Activated CD4-positive, alpha-beta memory T cell treated with anti-CD3 and anti-CD28 coated beads, Interleukin-2, amount 10 ng/mL, durations not matched to agents 7 days and 5 days (primary cell): ENCODE measurements at places on chromosomes 4 and X.

DNA sequence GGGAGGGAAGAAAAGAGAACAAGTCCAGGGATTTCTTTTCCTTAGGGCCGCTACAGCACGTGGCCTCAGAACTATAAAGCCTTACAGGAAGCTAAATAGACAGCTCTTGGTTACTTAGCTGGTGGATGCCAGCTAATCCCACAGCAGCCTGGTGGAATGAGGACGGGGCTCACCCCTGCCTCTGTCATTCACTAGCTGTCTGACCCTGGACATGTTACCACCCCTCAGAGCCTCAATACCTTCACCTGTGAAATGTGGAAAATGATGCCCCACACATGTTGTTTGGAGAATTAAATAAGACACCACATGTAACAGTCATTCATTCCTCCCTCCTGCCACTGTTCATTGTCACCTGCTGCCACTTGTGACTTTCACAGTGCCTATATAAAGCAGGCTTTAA is 15.7 kb downstream of the CCKAR start:
- no peak for DNase-seq

- DNase-seq, result no peak
Observed at GRCh38 chr4:94577136-94577535, 125.4 kb downstream of the PDLIM5 start.

DNA sequence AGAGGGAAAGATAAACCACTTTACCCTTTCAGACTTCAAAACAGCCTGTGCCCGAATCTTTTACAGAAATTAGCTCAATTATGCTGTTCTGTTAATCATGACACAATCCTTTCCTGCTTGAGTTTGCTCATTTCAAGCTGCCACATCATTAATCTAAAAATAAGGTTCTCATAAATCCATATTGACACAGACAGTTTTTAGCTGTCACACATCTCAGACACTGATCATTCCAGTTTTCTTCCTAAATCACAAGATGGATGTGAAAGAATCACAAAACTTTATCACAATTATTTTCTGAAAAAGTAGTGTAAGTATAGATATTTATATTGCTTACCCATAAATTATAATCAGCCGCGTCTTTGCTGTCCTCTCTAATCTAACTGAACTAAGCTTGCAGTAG is 27.9 kb upstream of the AMELX start:
- no peak for DNase-seq

DNA sequence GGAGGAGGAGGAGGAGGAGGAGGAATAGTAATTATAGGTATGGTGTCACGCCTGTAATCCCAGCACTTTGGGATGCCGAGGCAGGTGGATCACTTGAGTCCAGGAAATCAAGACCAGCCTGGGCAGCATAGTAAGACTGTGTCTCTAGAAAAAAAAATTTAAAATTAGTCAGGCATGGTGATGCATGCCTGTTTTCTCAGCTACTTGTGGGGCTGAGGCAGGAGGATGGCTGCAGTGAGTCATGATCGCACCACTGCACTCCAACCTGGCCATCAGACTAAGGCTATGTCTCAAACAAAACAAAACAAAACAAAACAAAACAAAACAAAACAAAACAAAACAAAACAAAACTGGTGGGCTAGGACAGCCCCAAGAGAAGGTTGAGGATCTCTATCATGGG is 3.0 kb downstream of the STARD8 start:
- DNase-seq, result no peak

DNA sequence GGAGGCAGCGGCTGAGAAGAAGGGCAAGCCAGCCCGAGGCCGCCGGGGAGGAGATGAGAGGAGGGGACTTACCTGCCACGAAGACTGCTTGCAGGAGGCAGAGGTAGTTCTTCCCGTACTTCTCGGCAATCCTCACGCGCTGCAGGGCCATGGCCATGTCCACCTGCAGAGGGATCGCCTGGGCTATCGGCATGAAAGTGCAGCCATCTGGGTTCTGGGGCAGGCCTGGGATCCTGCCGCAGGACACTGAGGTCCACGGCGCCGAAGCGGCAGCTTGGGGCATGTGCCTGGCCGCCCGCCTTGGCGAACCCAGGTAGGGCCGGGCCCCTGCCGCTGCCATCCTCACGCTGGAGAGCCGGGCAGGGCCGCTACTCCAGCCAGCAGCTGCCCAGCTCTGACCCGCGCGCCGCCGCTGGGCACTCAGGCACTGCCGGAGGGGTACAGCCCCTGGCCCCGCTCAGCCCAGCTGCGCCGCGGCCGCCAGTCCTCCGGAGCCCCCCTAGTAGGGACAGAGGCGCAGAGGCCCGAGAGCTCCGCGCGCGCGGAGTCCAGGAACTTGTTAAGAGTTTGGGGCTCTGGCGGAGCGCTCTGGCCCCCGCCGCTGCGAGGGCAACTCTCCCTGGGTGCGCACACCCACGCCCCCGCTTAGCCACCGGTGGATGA is 16.0 kb downstream of the MCF2 start:
- DNase-seq, result no peak

GRCh38 chr4:18479825-18480224 is 458.3 kb upstream of the LCORL start:
- no peak for DNase-seq

DNA sequence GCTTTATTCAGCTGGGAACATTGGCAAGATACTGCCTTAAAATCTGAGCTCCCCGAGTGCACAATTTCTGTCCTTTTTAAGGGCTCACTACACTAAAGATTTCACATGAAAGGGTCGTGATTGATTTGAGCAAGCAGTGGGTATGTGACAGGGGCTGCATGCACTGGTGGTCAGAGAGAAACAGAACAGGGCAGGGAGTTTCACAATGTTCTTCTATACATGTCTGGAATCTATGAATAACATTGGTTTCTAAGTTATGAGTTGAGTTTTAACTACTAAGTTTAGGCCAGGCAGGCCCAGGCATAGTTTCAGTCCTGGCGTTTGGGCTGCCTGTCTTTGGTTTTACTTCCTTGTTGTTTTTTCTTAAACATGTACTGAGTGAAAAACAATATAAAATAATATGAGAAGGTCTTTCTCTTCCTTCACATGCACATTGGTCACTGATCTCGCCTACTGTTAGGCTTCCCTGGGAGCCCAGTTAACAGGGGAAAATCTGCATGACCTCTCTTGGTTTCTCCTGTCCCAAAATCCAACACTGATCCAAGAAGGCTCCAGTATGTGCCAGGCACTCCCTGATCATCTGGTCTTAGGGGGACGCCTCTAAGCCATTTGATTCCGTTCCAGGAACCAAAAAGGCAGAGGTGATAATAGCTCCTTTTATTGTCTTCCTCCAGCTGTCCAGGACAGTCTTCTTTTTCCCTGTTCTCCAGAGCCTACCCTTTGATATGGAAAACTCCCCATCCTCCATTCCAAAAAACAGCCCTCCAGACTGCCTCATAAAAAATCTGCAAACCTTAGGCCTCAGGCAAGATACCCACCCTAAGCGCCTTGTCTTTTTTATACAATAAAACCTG is at the start of gene UGT2B17:
Gene UGT2B17, minus strand, starts transcription at position 51 of the 854 bp plus-strand sequence. CDS start 7,838 bp downstream, outside the sequence.
- no peak for DNase-seq

DNA sequence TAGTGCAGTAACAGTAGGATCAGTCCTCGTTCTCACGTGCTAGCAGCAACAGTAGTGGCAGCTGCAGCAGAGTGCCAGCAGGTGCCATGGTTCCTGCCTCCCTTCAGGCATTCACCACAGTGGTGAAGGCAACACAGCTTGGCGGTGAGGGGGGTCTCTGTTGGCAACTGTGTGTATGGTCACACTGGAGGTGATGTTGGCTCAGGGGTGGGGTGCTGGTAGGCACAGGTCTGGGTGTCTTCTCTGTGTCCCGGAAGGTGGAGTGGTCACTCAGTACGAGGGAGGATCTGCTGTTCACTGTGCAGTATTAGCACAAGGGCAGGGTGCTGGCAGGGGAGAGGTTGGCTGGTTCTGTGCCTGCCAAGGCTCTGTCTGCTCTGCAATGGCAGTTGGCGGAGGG is 671.8 kb downstream of the CCSER1 start:
- no peak for DNase-seq
